ENCODE measurements at places on chromosomes 11 and 22.

DNA sequence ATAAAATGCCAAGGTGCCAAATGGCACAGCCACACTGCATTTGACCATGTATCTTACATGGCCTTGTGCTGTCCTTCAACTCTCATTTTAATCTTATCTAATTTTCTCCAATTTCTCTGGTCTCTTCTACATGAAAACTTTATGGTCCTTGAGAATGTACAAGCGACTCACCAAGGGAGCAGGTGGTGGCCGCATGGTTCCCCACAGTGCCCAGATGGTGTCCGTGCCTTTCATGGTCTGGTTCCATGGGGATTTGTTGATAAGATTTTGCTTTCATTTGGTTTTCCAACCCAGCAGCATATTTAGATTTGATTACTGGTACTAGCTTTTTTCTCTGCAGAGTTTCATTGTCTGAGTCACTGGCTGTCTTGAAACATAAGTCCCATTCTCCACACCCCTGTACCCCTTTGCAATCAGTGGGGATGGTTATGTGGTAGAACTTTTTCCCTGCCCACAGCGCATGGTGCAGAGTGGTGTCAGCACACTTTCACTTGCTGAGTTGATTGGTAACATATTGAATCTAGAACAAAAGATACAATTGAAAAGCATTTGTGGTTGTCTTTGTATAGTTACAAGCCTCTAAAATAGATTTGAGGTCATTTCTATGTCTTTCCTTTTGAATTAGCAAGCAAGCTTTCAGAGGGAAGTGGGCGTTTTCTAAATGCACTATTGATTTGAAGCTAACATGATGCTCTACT lies 24.1 kb downstream of the ZNRF3 start:
- peak overlapping the region; percentile 85 for H3K27ac ChIP-seq
- H3K4me1 ChIP-seq, result peaks cover 69% of the 10 kb centered on the region
- H3K27me3 ChIP-seq, result no peaks in the 10 kb centered on the region
- DNase-seq, result no peak

GRCh38 chr22:29266564-29267461 lies 968 bp downstream of the RHBDD3 start:
- no peak for DNase-seq
- H3K36me3 ChIP-seq, result peaks cover 22% of the 10 kb centered on the region
- H3K27ac ChIP-seq, result peak overlapping the region; percentile 96
- H3K27me3 ChIP-seq, result peaks cover 2% of the 10 kb centered on the region
- H3K4me1 ChIP-seq, result peaks cover 47% of the 10 kb centered on the region

- peaks cover 11% of the 10 kb centered on the region for H3K4me1 ChIP-seq
- H3K36me3 ChIP-seq, result peaks cover 30% of the 10 kb centered on the region
- no peak for DNase-seq
These were observed 106.5 kb downstream of the ALX4 start for GRCh38 chr11:44203270-44204043.

DNA sequence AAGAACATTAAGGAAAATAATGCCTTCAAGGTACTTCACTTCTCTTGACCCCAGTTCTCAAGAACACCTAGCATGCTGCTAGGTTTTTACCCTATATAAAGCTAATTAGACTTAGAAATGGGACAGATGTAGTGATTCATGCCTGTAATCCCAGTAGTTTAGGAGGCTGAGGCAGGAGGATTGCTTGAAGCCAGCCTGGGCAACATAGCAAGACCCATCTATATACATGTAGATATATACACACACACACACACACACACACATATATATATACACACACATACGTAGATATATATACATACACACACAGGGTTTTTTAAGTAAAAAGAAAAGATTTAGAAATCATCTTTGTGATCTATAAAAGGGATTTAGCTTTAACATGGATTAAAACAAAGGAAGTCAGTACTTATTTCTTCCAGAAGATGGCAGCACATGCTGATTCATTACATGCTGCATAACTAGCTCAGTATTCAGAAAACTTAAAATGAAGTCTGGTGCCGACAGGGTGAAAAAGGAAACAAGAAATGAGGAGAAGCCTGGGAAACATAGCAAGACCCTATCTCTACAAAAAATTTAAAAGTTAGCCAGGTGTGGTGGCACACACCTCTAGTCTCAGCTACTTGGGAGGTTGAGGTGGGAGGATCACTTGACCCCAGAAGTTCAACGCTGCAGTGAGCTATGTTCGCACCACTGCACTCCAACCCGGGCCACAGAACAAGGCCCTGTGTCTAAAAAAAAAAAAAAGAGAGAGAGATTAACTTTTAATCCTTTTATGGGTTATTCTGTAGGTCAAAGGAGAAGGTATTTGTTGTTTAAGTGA lies 28.5 kb upstream of the RBX1 start:
- peak overlapping the region; percentile 70 for H3K27ac ChIP-seq
- no peaks in the 10 kb centered on the region for H3K27me3 ChIP-seq
- peak; percentile 15 for DNase-seq
- H3K4me3 ChIP-seq, result no peak overlapping the region

- DNase-seq, result no peak
- no peaks in the 10 kb centered on the region for H3K4me1 ChIP-seq
These were observed 23.7 kb upstream of the PDE3B start for GRCh38 chr11:14619603-14620531.

- H3K27ac ChIP-seq, result no peak overlapping the region
- DNase-seq, result peak; percentile 25
- H3K4me3 ChIP-seq, result no peak overlapping the region
- H3K4me1 ChIP-seq, result peaks cover 9% of the 10 kb centered on the region
- H3K27me3 ChIP-seq, result peaks cover 78% of the 10 kb centered on the region
These were observed 21.0 kb upstream of the HTATIP2 start for GRCh38 chr11:20342347-20343141.

DNA sequence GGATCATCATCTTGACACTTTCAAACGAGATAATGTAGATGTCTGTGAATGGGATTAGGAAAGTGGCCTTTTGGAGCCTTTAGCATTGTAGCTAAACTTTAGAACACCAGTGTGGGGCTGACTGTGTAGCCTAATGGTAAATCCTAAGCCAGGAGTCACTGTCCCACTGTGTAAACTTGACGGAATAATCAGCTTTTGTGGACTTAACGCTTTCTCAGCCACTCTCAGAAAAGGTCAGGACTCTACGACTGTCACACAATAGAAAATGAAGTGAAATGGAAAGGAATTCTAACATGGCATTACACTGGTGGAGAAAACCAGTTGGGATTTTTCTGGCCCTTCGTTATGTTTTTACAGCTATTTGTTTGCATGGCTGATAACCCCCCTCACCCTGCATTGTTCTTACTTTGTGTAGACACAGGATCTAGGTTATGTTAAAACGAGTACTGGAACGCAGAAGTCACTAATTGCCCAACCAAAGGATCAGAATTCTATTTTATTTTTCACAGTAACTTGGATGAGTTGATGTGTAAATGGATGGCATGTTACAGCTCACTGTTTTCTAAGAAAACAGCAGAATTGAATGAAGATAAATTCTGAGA lies 22.0 kb upstream of the GRAMD1B start:
- no peak overlapping the region for H3K4me3 ChIP-seq
- DNase-seq, result no peak
- peaks cover 35% of the 10 kb centered on the region for H3K4me1 ChIP-seq
- H3K27me3 ChIP-seq, result peaks cover 23% of the 10 kb centered on the region
- H3K27ac ChIP-seq, result no peak overlapping the region
- no peaks in the 10 kb centered on the region for H3K36me3 ChIP-seq

- H3K27me3 ChIP-seq, result peaks cover 6% of the 10 kb centered on the region
- H3K36me3 ChIP-seq, result peaks cover 22% of the 10 kb centered on the region
- H3K27ac ChIP-seq, result no peak overlapping the region
- no peak overlapping the region for H3K4me3 ChIP-seq
These were observed 9.0 kb downstream of the TMPRSS5 start for GRCh38 chr11:113697111-113697510.

DNA sequence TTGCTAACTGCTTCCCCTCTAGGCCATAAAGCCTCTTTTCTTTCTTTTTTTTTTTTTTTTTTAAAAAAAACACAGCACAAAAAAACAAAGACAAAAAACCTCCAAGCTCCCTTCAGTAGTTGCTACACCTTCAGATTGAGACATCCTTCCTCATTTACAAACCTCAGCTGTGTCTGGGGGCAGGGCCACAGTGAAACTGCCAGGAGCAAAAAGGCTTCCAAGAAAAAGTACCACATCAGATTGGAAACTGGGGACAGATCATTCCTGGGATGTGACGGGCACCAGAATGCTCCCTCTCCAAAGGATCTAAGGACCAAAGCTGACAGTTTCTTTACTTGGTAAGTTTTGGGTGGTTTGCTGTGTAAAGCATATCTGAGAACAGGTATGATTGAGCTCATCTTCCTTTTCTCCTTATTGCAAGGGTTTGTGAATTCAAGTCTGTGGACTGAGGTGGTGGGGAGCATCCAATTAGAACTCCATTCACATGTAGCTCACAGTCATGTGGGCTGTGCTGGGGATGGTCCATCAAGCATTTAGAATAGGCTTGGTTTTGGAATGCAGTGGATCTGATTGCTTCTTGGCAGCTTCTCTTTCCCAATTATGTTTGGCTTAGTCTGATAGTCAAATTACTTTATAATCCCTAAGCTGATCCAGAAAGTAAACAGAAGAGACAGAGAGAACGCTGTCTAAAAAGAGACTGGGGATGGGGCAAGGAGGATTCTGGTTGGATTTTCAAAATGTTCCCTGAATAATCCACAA lies 705 bp downstream of the BBOX1 start:
- H3K4me1 ChIP-seq, result peaks cover 9% of the 10 kb centered on the region
- no peak overlapping the region for H3K27ac ChIP-seq
- no peak overlapping the region for H3K4me3 ChIP-seq
- no peak for DNase-seq
- H3K27me3 ChIP-seq, result no peaks in the 10 kb centered on the region
- H3K36me3 ChIP-seq, result peaks cover 26% of the 10 kb centered on the region

- H3K4me3 ChIP-seq, result no peak overlapping the region
- H3K27me3 ChIP-seq, result peaks cover 4% of the 10 kb centered on the region
- H3K4me1 ChIP-seq, result peaks cover 3% of the 10 kb centered on the region
- peaks cover 3% of the 10 kb centered on the region for H3K36me3 ChIP-seq
- no peak overlapping the region for H3K27ac ChIP-seq
These were observed 82.4 kb downstream of the DGCR2 start for GRCh38 chr22:19039796-19040280.

GRCh38 chr11:122850076-122850631 lies 11.9 kb downstream of the CRTAM start:
- no peak for DNase-seq
- H3K4me1 ChIP-seq, result peaks cover 16% of the 10 kb centered on the region
- no peak overlapping the region for H3K4me3 ChIP-seq
- peak overlapping the region; percentile 53 for H3K27ac ChIP-seq

DNA sequence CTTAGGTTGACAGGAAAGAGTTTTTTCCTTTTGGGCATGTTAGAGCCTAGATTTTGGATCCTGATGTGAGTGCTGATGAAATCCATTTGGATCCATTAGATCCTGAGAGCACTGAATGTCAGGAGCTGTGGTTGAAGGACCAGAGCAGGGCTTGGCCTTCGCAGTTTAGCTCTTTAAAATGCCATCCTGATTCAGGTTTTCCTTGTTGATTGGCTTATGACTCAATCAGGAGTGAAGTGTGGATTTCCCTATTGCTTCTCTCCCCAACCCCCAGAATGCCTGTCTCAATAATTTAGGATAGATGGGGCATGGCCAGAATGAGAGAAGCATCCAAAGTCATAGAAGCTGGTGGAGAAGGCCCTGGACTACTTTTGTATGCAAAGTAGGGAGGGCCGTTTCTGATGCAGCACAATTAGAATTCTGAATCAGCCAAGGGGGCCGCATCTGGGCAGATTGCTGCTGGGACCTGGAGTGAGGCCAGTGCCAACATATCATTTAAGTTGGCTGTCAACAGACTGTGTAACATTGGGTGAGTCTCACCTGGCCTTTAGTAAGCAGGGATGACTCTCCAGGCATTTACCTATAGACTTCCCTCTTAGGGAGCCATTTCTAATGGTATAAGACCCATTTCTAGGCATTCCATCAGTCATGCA lies 80.5 kb downstream of the TEAD1 start:
- H3K27me3 ChIP-seq, result no peaks in the 10 kb centered on the region
- no peak for DNase-seq
- H3K4me1 ChIP-seq, result peaks cover 52% of the 10 kb centered on the region
- H3K36me3 ChIP-seq, result no peaks in the 10 kb centered on the region
- H3K4me3 ChIP-seq, result no peak overlapping the region

- H3K36me3 ChIP-seq, result no peaks in the 10 kb centered on the region
- peak; percentile 20 for DNase-seq
- no peak overlapping the region for H3K27ac ChIP-seq
- no peaks in the 10 kb centered on the region for H3K27me3 ChIP-seq
These were observed 559 bp downstream of the MRTFA start for GRCh38 chr22:40635940-40636379.

DNA sequence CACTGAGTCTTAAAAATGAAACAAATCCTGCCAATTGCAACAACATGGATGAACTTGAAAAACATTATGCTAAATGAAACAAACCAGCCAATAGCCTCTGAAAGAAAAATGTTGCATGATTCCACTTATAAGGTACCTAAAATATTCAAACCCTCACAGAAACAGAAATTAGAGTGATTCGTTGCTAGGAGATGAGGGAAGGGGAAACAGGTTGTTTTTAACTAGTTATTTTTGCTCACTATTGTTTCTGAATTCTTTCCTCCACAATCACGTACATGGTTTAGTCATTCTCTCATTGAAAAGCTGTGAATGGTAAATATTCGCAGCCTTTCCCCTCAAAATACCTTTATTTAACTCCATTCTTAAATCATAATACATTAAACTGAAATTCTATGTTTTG lies 14.0 kb upstream of the TYR start:
- H3K4me1 ChIP-seq, result peaks cover 12% of the 10 kb centered on the region
- H3K27ac ChIP-seq, result no peak overlapping the region
- H3K36me3 ChIP-seq, result no peaks in the 10 kb centered on the region
- DNase-seq, result no peak
- no peaks in the 10 kb centered on the region for H3K27me3 ChIP-seq
- H3K4me3 ChIP-seq, result no peak overlapping the region

- peaks cover 7% of the 10 kb centered on the region for H3K36me3 ChIP-seq
- H3K4me1 ChIP-seq, result no peaks in the 10 kb centered on the region
- DNase-seq, result no peak
- H3K27ac ChIP-seq, result no peak overlapping the region
- H3K4me3 ChIP-seq, result no peak overlapping the region
These were observed 9.4 kb downstream of the CDC45 start for GRCh38 chr22:19488884-19489843.

DNA sequence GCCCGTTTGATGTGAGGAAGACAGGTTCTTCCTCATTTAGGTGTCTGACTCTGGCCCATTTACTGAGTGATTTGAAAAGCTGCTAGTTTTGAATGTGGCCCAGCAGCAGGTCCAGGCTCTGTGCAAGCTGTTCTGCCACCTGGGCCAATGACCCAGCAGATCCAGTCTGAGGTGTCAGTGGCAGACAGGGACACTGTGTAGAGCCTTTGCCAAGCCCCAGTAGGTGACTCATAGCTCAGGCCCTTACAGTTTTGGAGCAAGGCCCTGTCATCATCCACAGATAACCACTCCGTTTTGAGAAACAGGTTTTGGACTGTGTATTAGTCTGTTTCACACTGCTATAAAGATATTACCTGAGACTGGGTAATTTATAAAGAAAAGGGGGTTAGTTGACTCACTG lies 23.9 kb downstream of the TSPAN32 start:
- DNase-seq, result no peak
- H3K4me1 ChIP-seq, result peaks cover 5% of the 10 kb centered on the region
- peaks cover 11% of the 10 kb centered on the region for H3K27me3 ChIP-seq
- H3K36me3 ChIP-seq, result peaks cover 7% of the 10 kb centered on the region

- no peak for DNase-seq
- H3K27ac ChIP-seq, result no peak overlapping the region
- H3K4me1 ChIP-seq, result peaks cover 59% of the 10 kb centered on the region
- H3K36me3 ChIP-seq, result no peaks in the 10 kb centered on the region
These were observed 67.1 kb downstream of the NAV2 start for GRCh38 chr11:19779740-19780139.

- no peaks in the 10 kb centered on the region for H3K36me3 ChIP-seq
- H3K27me3 ChIP-seq, result peaks cover 44% of the 10 kb centered on the region
- DNase-seq, result no peak
These were observed 77.0 kb upstream of the FGF3 start for GRCh38 chr11:69896250-69896649.
